ENCODE measurements at places on chromosomes 1 and 21.

- H3K27ac ChIP-seq, result no peak overlapping the region
- H3K4me3 ChIP-seq, result no peak overlapping the region
- no peaks in the 10 kb centered on the region for H3K27me3 ChIP-seq
- DNase-seq, result no peak
- H3K36me3 ChIP-seq, result no peaks in the 10 kb centered on the region
- no peaks in the 10 kb centered on the region for H3K4me1 ChIP-seq
Measured at GRCh38 chr1:182816863-182817262, 22.3 kb upstream of the DHX9 start.

GRCh38 chr21:44552681-44553080 is 1.4 kb upstream of the KRTAP10-2 start:
- DNase-seq, result no peak
- H3K27ac ChIP-seq, result no peak overlapping the region
- no peaks in the 10 kb centered on the region for H3K27me3 ChIP-seq
- no peaks in the 10 kb centered on the region for H3K36me3 ChIP-seq
- no peak overlapping the region for H3K4me3 ChIP-seq

GRCh38 chr21:38352536-38353219 is 95.9 kb downstream of the KCNJ15 start:
- no peak overlapping the region for H3K4me3 ChIP-seq
- H3K27ac ChIP-seq, result no peak overlapping the region
- peaks cover 5% of the 10 kb centered on the region for H3K4me1 ChIP-seq
- peaks cover 4% of the 10 kb centered on the region for H3K27me3 ChIP-seq
- no peak for DNase-seq

DNA sequence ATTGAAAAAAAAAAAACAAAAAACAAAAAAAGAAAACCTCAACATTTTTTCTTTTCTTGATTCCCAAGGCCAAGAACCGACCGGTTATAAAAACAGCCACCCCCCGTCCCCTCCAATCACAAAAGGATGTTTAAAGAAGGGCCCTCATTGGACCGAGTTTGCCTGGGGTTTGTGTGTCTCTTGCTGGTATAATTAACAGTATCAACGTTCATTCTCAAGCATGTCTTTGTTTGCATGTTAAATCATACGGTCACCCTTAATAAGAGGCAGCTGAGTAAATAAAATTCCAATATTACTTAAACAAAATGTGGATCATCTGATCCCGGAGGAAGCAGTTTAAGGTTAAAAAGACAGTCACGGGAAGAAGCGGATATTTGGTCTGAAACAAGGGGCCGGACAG is 201.1 kb downstream of the PRDM2 start:
- no peaks in the 10 kb centered on the region for H3K36me3 ChIP-seq
- peaks cover 3% of the 10 kb centered on the region for H3K27me3 ChIP-seq
- H3K4me1 ChIP-seq, result no peaks in the 10 kb centered on the region
- H3K27ac ChIP-seq, result no peak overlapping the region
- no peak overlapping the region for H3K4me3 ChIP-seq
- DNase-seq, result no peak

DNA sequence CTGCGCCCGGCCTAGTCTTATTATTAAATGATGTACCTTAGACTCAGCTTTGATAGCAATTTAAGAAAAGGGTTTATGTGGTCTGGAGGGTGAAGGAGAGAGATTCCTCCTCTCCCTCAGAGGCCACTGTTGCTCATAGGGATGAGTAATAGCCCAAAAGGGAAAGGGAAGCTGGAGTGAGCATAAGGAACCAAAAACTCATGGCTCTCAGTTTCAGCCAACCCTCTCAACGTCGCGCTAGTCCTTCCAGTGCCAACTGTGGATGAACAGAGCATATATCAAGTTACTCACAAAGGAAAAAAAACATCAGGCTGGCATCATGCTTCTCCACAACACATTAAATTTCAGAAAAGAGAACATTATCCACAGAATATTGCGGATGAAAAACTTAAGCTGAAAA is 8.3 kb upstream of the GPR89B start:
- H3K4me1 ChIP-seq, result no peaks in the 10 kb centered on the region
- DNase-seq, result no peak
- no peaks in the 10 kb centered on the region for H3K27me3 ChIP-seq
- no peak overlapping the region for H3K27ac ChIP-seq

GRCh38 chr1:151853411-151853943 is at the start of gene THEM5:
Gene THEM5, minus strand, starts transcription at chr1:151853712. Its CDS starts 147 bp downstream, at chr1:151853565.
- no peaks in the 10 kb centered on the region for H3K36me3 ChIP-seq
- no peak within 1 kb of the TSS for H3K27ac ChIP-seq
- no peaks in the 10 kb centered on the region for H3K27me3 ChIP-seq
- no peaks in the 10 kb centered on the region for H3K4me1 ChIP-seq

- no peak overlapping the region for H3K27ac ChIP-seq
- H3K36me3 ChIP-seq, result no peaks in the 10 kb centered on the region
- H3K27me3 ChIP-seq, result no peaks in the 10 kb centered on the region
- no peak for DNase-seq
- H3K4me1 ChIP-seq, result no peaks in the 10 kb centered on the region
- H3K4me3 ChIP-seq, result no peak overlapping the region
Measured at GRCh38 chr1:89172468-89173143, 3.2 kb downstream of the GBP7 start.

GRCh38 chr1:21932127-21932526 is 5.0 kb downstream of the HSPG2 start:
- H3K36me3 ChIP-seq, result no peaks in the 10 kb centered on the region
- H3K4me1 ChIP-seq, result no peaks in the 10 kb centered on the region
- H3K27ac ChIP-seq, result no peak overlapping the region
- H3K4me3 ChIP-seq, result no peak overlapping the region
- DNase-seq, result no peak
- H3K27me3 ChIP-seq, result peaks cover 5% of the 10 kb centered on the region

DNA sequence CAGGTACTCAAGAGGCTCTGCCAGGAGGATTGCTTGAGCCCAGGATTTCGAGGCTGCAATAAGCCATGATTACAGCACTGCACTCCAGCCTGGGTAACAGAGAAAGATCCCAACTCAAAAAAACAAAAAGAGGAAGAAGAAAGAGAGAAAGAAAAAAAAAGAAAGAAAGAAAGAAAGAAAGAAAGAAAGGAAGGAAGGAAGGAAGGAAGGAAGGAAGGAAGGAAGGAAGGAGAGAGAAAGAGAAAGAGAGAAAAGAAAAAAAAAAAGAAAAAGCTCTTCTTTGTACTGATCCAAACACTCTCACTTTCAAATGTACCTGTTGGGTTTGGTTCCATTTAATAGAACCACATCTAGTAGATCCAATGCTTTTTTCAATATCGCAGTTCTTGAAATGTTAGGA is 11.8 kb downstream of the BATF3 start:
- no peak overlapping the region for H3K4me3 ChIP-seq
- H3K27me3 ChIP-seq, result no peaks in the 10 kb centered on the region
- no peaks in the 10 kb centered on the region for H3K4me1 ChIP-seq
- no peak for DNase-seq

- no peak overlapping the region for H3K4me3 ChIP-seq
- no peaks in the 10 kb centered on the region for H3K36me3 ChIP-seq
- DNase-seq, result no peak
- no peaks in the 10 kb centered on the region for H3K4me1 ChIP-seq
- no peaks in the 10 kb centered on the region for H3K27me3 ChIP-seq
- no peak overlapping the region for H3K27ac ChIP-seq
Measured at GRCh38 chr21:39685991-39686390, 59.0 kb upstream of the IGSF5 start.
